Stimulated activated CD8-positive, alpha-beta memory T cell treated with anti-CD3 and anti-CD28 coated beads, Interleukin-2, amount 100 ng/mL, for 1 hour (primary cell): ENCODE measurements at places on chromosomes 6 and 20.

DNA sequence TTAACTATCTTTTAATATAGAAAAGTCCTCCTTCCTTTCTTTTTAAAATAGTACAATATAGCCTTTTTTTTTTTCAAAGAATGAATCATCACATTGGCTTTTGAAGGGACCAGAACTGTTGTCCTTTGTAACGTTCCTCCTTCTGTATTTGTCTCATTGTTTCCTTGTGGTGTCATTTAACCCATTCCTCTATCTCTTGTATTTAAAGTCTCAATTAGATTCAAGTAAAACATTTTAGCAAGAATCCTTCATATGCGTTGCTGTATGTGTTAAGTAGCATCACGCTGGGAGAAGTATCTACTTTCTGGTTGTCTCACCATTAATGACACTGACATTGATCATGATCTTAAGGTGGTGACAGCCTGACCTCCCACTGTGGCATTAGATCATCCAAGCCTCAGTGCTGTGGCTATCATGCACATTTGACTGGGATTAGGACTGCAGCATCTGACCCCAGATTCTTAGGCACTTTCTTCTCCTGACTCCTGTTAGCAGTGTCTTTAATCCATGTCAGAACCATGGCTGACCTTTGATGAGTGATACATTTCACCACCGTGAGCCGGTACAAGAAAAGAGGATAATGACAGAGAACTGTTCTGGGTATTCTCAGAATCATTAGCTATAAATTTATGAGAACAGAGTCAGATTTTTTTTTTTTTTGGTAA lies 67.5 kb upstream of the TFB1M start:
- no peak for DNase-seq

- DNase-seq = no peak
Observed at GRCh38 chr20:53138454-53139262, 166.5 kb downstream of the TSHZ2 start.

DNA sequence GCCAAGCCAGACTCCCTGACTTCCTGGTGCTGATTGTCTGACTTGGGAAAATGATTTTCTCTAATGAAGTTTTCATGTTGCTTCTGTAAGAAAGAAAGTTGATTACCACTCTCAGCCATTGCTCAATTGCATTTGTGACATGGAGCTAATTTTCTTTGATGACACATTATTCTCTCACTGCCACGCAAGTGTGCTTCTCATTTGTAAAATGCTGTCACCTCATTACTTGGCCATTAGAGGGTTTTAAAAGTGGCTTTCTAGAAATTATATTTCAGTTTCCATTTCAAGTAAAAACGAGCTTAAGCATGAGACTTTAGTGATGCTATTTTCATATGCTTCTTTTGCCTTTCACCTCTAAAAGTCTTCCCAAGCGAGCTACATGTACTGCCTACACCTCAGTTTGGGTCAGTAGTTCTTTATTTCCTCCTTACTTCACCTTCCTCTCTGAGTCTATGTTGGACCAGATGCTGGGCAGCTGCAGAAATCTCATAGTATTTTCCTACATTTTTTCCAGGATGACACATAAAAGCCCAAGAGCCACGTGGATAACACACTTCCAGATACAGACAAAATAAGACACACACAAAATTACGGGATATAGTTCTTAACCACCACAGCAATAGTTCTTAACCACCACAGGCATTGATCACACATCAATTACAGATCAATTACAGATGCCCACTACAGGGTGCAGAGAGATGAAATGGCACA lies 6.3 kb upstream of the FAM210B start:
- no peak for DNase-seq

- no peak for DNase-seq
Observed at GRCh38 chr6:116144605-116145004, 18.7 kb upstream of the COL10A1 start.

- DNase-seq = no peak
Observed at GRCh38 chr6:148629592-148630465, 117.0 kb upstream of the UST start.

GRCh38 chr20:14664101-14664500 lies 326.7 kb upstream of the FLRT3 start:
- no peak for DNase-seq

- DNase-seq = no peak
Observed at GRCh38 chr6:139364302-139364981, 10.0 kb downstream of the CITED2 start.

GRCh38 chr6:167647737-167648470 lies 178.8 kb upstream of the AFDN start:
- DNase-seq = no peak

- DNase-seq = no peak
Observed at GRCh38 chr6:142306736-142307135, 4.9 kb downstream of the ADGRG6 start.

DNA sequence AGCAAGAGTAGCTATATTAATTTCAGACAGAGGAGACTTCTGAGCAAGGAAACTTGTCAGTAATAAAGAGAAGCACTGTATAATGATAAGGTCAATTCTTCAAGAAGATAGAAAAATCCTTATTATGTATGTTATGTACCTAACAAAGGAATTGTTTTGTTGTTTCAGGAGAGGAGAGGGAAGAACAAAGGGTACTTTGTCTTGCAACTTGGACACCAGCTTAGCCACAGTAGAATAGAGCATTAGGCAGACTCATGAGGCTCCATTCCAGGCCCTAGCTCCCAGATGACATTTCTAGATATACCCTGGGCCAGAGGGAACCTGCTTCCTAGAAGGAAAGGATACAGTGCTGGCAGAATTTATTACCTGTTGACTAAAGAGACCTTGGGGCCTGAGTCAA lies 6.5 kb upstream of the NUS1 start:
- no peak for DNase-seq

DNA sequence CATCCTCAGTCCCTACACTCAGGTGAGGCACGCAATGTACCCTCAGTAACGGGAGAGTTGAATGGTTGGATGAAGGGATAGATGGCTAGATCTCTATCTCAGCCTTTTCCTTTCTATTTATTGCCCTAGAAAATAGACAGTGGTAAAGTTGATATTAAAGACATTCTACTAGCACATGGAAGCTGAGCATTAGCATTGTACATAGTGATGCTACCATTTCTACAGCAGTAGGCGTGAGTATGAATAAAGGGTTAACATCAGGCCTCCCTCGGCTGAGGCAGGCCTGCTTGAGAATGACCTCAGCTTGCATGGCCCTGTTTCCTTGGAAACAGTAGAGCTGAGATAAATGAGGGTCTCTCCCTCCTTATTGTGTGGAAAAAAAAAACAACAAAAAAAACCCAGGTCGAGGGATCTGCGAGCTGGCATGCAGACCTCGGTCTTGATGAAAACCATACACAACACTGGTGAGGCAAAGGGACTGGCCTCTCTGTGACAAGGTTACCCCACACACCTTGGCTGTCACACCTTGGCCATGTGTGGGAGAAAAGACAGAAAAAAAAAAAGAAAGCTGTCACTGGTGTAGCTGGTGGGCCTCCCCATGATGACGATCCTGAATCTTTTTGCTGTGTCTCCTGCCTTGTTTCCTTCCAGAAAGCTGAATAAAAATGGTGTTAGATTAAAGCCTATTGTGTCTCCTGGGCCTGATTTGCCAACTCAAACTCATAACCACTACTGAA lies 160.0 kb downstream of the HACE1 start:
- DNase-seq = no peak

- DNase-seq = no peak
Observed at GRCh38 chr20:38523697-38524096, 51.1 kb downstream of the RALGAPB start.

- peak; percentile 46 for DNase-seq
Observed at GRCh38 chr6:2989332-2990247, 10.1 kb upstream of the NQO2 start.

DNA sequence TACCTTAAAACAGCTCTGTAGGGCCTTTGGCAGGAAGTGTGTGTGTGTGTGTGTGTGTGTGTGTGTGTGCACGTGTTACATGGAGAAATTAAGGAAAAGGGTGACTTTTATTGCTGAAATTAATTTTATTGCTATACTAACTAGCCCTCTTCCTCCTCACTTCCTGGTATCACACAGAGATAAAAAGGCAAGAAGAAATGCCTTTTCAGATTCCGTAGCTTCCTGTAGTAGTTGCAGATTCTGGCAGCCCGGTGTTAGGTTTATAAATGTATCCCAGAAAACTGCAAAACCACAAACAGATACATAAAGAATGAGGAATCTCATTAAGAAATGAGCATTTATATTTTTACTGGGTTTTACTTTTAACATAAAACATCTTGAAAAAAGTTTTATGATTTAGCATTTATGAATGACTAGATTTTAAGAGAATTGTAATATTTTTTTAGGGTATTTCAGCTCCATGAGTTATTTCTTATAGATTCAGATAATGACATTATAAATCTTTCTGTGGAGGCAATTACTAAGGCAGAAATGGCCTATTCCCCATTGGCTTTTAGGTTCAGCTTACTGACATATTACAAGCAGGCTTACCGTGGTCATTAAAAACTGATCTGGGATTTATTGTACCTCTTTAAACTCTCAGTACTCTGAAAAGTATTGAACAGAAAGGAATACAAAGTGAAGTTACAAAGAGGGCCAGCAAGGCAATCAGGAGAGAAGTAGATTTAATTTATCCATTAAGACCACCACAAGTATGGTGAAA lies 249.1 kb upstream of the TSHZ2 start:
- DNase-seq = no peak

GRCh38 chr6:46022106-46022948 lies 6.7 kb upstream of the CLIC5 start:
- DNase-seq = no peak

DNA sequence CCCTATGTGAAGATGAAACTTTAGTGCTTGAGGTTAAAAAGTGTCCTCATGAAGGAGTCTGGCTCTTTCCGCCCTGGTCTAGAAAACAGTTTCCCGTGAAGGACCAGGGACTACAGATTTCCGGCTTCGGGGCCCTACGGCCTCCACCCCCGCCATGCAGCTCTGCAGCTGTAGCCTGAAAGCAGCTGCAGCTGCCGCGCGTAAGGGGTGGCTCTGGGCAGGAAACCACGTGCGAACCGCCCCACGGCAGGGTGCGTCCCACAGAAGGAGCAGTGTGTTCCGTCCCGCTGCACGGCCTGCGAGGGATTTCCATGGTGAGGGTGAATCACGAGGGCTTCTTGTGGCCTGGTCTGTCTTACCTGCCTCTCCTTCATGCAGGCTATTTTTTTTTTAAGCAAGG lies 117.0 kb downstream of the ERMARD start:
- peak; percentile 22 for DNase-seq

GRCh38 chr6:154824076-154824475 lies 90.9 kb downstream of the SCAF8 start:
- no peak for DNase-seq

DNA sequence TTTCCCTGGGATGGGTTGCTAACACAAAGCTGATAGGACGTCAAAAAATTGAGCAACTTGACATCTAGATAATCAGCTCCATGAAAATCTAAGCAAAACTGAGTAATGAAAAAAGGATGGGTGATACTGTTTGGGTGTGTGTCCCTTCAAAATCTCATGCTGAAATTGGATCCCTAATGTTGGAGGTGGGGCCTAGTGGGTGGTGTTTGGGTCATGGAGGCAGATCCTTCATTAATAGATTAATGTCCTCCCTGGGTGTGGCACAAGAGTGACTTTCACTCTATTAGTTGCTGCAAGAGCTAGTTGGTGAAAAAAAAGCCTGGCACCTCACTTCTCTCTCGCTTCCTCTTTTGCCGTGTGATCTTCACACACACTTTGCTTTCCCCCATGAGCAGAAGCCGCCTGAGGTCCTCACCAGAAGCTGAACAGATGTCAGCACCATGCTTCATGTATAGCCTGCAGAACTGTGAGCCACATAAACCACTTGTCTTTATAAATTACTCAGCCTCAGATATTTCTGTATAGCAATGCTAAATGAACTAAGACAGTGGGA lies 160.9 kb downstream of the FRK start:
- DNase-seq = no peak

DNA sequence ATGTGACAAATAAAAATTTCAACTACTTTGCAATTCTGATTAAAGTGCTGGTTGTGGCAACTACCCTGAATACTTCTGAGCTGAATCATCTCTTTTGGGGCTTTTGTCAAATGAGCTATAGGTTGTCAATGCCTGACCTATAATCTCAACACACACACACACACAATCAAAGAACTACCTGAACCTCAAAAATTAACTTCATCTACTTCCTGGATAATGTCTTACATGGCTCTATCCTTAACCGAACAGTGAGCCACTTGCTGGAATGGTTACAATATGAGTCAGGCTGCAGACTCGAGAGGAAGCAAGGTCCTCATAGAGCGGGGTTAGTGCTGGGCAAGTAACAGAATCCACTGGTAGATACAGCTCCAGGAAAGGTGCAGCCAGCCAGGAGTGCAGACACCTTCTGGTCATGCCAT lies 70.6 kb upstream of the DST start:
- no peak for DNase-seq

DNA sequence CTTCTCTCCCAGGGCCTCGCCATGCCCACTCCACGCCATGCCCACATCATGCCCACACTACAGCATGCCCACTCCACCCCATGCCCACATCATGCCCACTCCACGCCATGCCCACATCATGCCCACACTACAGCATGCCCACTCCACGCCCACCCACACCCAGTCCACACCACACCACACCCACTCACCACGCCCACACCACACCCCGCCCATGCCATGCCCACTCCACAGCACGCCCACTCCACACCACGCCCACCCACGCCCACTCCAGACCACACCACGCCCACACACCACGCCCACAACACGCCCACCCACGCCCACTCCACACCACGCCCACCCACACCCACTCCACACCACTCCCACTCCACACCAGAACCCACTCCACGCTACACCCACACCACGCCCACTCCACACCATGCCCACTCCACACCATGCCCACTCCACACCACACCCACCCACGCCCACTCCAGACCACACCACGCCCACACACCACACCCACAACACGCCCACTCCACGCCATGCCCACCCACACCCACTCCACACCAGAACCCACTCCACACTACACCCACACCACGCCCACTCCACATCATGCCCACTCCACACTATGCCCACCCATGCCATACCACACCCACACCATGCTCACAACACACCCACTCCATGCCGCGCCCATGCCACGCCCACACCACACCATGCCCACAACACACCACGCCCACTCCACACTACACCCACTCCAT lies 88.6 kb downstream of the ERMARD start:
- DNase-seq = no peak

DNA sequence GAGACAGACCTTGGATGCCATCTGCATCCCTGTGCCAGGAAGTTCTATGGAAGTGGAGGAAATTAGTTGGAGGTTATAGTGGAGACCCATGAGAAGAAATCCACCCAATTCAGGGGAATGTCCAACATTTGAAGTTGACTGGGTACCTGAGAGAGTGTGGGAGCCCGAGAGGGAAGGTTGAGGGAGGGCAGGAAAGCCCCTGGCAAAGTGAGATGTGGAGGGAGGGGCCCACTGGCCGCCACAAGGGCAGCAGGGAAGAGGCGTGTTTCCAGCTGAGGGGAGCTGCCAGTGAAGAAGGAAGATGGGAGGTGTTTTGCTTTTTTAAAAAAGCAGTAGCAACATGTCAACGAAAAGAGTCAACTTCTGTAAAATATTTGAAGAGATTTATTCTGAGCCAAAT lies 16.3 kb upstream of the SERPINB9 start:
- DNase-seq = no peak
